ENCODE measurements at places on chromosomes 11 and 22.
A peak's percentile ranks its signal among the peaks of the same experiment; 100 is the strongest.

- DNase-seq = peak; percentile 62
These were observed 55.6 kb downstream of the P4HA3 start for GRCh38 chr11:74255741-74256375.

DNA sequence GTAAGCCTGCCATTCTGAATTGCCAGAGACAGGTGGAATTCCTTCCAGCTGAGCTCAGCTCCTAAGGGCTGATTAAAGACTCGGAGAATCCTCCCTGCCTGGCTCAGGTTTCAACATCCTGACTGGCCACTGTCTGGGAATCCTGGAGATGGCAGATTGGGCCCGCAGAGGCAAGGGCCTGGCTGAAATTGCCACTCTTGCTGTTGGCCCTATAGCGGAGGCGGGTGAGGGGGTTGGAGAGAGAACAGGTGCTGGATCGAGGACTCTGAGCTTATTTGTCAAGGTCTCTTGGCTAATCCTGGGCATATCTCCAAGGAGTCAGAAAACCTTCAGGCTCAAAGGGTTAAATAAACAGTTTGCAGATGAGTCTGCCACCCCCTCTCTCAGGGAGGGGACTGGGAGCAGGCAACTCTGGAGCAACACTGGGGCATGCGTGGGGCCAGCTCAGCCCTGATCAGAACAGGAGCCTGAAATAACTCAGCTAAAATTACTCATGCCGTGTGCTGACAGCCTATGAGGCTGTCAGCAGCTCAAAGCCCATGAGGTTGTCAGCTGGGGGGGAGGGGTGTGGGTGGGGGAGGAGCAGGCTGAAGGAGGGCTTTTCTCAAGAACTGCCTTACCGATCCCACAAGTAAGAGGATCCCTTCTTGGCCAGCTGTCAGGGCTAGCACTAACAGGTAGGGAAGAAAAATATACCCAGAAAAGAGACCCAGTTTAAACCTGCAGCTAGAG, 14.7 kb upstream of the MFRP start:
- peak; percentile 80 for DNase-seq

DNA sequence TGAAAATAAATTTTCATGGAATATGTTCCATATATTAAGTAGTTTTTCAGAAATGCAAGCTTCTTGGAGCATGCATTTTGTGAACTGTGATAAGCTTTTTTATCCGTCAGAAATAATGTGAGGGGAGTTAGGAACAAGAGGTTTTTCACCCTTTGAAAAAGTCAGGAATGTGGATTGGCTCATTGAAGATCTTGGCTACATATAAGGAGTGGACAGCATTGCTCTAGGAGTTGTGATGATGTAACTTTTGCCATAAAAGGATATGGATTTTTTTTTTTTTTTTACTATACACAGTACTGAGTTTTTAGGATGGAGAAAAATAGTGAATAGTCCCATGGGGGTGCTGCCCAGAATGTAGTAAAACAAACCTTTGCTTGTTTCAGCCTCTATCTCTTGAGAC, 180.2 kb downstream of the NAV2 start:
- DNase-seq = no peak

GRCh38 chr11:100970283-100971164, 159.1 kb downstream of the PGR start:
- no peak for DNase-seq

DNA sequence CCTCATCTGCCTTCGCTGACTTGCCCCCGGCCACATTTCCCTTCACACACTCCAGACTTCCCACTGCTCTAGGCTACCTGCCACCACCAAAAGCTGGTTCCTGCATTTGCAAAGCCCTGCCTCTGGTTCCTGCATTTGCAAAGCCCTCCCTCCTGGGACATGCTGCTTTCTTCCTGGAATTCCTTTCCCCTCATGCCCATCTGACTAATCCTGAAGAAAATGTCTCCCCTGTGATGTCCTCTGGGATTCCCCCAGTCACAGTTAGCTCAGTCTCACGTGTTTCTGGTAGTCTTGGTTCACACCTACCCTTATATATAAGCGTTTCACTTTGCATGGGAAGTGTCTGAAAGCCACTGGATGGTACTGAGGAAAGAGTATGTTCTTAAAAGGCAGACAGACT, 206.9 kb downstream of the DBX1 start:
- DNase-seq = no peak

Data from activated T-cell treated with anti-CD3 and anti-CD28 coated beads, Interleukin-2, amount 50 U/mL, for 48 hours (primary cell).